T-cell (primary cell): ENCODE measurements at places on chromosomes 7 and 10.

GRCh38 chr10:59252491-59252890 lies 76.0 kb downstream of the PHYHIPL start:
- DNase-seq: no peak

- DNase-seq: no peak
Observed at GRCh38 chr10:84257343-84258020, 12.6 kb downstream of the RGR start.

DNA sequence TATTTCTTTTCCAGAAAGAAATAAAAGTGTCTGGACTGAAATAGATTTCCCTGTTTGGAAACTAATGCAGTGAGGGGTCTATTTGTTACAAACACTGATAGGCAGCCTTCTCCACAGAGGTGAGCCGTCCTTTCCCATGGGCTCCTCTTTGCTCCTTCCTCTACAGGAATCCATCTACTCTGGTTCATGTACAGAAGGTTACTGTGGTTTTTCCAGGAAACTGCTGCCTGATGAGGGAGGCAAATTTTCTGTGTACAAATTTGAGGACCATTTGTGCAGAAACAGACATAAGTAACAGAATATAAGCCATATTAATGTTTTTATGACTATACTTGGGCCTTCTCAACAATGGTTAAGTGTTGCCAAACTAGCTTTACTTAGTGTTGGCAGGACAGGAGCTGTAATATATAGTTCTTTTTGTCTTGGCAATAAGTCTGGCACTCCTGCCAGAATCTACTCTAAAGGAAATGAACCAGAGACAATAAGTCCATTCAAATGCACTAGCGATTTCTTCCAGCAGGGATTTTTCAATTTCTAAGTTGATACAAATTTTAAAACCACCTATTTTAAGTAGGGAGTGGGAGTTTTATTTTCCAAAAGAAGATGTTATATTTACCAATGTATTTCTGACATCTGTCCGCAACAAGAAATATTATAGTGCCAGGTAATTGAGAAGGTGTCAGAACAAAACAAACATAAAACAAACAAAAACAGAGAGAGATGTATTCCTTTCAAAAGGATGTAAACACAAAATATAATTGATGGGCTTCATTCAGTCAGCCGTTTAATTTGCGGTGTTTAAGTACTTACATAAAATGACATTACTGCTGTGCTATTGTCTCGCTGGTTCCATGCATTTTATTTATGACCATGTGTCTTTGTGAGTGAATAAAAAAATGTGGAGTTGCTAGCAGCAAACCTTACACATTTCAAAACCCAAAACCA lies 91.0 kb upstream of the NFE2L3 start:
- no peak for DNase-seq

GRCh38 chr10:69241575-69241974 lies 21.4 kb downstream of the HKDC1 start:
- no peak for DNase-seq

DNA sequence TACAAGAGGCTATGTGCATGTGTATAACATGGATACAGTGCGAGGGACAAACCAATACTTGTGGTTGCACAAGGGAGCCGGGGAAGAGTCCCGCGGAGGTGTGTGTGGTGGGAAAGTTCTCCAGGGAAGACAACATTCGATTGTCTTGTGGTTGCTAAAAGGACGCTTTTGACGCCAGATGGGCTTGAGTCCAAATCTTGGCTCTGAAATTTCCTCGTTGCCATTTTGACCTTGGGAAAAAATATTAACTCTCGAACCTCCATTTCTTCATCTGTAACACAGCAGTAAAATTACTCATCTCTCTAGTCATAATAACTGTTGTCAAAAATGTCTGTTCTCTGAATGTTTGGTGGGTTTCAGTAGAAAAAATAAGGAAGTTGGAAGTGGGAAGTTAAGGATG lies 16.5 kb downstream of the PLXDC2 start:
- no peak for DNase-seq

GRCh38 chr7:141911391-141911790 lies 4.8 kb upstream of the OR9A4 start:
- DNase-seq: no peak

DNA sequence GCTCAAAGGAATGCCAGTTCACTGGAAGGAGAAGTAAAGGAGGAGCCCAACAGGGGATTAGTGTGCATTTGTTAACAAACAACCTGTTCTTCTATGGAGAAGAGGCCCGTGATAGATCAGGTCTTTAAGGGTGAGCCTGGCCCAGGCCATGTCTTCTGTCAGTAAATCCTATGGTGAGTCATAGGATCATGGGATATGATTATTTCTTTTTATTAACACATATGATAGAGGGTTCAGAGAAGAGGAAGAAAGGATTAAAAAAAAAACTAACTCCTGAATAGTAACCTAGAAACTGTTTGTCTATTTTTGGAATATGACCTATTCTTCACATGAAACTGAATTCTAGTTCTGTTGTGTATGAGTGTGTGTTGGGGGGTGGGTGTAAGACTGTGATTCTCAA lies 70.4 kb downstream of the GPR158 start:
- DNase-seq: no peak

- no peak for DNase-seq
Observed at GRCh38 chr10:17290226-17290625, 62.2 kb downstream of the VIM start.
